ENCODE measurements at places on chromosomes 4 and X. TPM values are rescaled to one million over a fixed set of nuclear protein-coding genes. Genes with fewer than 3 reads are reported as not detected.

The MAGEA2B gene
- total RNA-seq: not detected

- no peak for DNase-seq
Measured at GRCh38 chr4:40924793-40925117, 175.0 kb downstream of the NSUN7 start.

The NLRP2B gene
- not detected for total RNA-seq

The XAGE3 gene
- not detected for total RNA-seq

The ANTXR2 gene
- total RNA-seq: 161 TPM

The ATP8A1 gene
- total RNA-seq: 0.14 TPM

GRCh38 chr4:78057600-78058550 is 752 bp downstream of the FRAS1 start:
- peak; percentile 38 for DNase-seq

Measured in foreskin keratinocyte (primary cell).